ENCODE measurements at places on chromosomes 5 and 9. TPM values are rescaled to one million over a fixed set of nuclear protein-coding genes. Genes with fewer than 3 reads are reported as not detected.

Gene SLC25A2
- not detected for polyA plus RNA-seq

Gene PTAR1
- 56.7 TPM for polyA plus RNA-seq

Gene SYNPO
- polyA plus RNA-seq: 114 TPM

Gene SPATA6L
- polyA plus RNA-seq: 3.0 TPM
